ENCODE measurements at places on chromosomes 3 and 15. TPM values are rescaled to one million over a fixed set of nuclear protein-coding genes. Genes with fewer than 3 reads are reported as not detected.

GRCh38 chr3:73716418-73716817 is 91.7 kb upstream of the PDZRN3 start:
- DNase-seq = no peak

PLCB2 gene
- 1.7 TPM for total RNA-seq

ITIH3 gene
- total RNA-seq = 12.8 TPM

SEMA3B gene
- total RNA-seq = 31.0 TPM
